ENCODE measurements at places on chromosomes 16 and 17.
A peak's percentile ranks its signal among the peaks of the same experiment; 100 is the strongest.

DNA sequence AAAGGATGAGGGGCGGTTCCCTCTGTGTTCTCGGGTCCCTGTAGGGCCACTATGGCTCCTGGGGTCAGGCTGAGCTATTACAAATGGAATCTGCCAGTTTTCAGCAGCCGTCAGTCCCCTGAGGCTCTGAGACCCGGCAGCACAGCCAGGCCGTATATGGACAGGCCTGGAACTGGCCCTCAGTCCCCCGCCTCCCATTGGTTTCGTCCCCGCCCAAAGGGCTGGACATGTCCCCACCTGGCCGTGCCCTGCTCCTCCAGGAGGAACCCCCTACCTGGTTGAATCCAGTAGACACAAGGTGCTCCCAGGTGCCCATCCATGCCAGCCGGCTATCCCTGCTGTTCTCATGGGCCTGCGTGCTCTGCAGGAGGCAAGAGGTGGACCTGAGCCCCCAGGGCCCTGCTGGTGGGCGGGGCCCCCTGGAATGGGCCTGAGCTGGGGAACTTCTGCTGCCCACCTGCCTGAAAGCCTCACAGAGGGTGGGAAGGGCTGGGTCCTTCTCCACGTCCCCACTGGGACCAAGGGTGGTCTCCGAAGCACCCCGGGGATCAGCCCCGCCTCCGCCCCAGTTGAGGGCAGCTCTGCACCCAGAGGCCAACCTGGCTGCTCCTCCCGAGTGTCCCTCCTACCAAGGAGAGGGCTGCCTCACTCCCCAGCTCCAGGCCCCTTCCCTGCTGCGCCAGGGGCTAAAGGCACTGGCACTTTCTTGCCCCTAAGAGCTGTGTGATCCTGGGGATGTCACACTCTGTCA lies 16.8 kb downstream of the VASN start:
- peak; percentile 85 for DNase-seq

DNA sequence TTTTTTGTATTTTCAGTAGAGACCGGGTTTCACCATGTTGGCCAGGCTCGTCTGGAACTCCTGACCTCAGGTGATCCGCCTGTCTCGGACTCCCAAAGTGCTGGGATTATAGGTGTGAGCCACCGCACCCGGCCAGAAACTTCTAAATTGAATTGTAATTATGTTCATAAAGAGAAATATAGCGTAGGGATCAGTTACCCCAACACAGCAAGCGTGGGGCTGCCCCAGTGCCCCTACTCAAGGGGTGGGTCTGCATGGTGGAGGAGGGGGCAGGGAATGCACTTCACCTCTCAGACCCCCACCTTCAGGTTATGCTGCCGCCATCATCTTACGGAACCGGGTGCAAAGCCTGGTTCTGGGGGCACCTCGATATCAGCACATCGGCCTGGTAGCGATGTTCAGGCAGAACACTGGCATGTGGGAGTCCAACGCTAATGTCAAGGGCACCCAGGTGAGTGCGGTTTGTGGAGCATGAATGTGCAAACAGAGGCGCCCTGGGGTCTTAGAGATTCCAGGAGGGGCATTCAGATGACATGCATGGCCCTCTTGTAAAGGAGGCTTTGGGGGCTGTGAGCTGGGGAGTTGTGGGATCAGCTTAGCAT lies 18.0 kb downstream of the ITGAM start:
- DNase-seq, result no peak

DNA sequence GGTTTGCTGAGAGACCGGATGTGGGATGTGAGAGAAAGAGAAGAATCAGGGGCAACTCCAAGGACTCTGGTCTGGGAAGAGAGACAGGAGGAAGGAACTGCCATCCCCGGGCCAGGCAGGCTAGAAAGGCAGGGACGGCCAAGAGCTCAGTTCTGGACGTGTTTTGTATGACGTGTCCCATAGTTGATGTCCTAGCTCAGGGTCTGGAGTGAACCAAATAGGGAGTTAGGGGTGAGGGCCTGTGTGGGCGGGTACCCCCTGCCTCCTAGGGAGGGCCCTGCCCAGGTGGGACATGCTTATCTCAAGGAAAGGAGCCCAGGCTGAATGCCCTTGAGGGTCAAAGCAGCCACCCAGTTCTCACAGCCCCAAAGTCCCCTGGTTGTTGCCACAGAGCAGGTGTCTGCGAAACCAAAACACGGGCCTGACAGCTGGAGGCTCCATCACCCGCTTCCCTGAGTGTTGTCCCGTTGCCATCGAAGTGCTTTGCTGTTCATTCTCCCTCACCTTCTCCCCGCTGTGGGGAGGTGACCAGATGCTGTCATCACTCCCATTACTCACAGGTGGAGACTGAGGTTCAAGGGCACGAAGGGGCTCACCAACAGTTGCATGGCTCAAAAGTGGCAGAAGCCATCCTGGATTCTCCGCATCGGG lies 7.5 kb downstream of the ABCC3 start:
- DNase-seq, result no peak

- no peak for DNase-seq
Measured at GRCh38 chr16:67474551-67475455, 6.2 kb downstream of the ATP6V0D1 start.

DNA sequence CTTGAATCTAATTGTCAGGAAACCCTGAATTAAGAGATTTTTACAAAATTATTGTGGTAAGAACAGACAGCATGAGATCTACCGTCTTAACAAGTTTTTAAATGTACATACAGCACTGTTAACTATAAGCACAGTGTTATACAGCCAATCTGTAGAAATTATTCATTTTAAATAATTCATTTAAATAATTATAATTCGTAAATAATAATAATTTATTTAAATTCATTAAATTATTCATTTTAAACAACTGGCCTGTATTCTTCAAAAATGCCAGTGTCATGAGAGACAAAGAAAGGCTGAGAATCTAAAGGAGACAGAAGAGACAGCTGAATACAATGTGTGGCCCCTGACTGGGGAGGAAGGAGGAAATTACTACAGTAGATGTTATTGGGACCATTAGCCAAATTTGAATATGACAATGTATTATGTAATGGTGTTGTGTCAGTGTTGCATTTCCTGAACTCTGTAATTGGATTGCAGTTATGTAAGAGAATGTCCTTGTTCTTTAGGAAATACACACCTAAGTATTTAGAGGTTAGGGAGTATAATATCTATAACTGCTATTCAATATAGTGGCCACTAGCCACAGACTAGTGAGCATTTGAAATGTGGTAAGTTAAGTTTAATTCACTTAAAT lies 2.3 kb downstream of the RSAD1 start:
- DNase-seq, result no peak

GRCh38 chr16:1470481-1471251 lies 4.2 kb downstream of the CLCN7 start:
- DNase-seq, result no peak

- no peak for DNase-seq
Measured at GRCh38 chr17:81373536-81374160, 21.6 kb upstream of the BAHCC1 start.

GRCh38 chr16:78385086-78385805 lies 285.8 kb downstream of the WWOX start:
- no peak for DNase-seq

GRCh38 chr17:39547713-39548478 lies 59.8 kb downstream of the NEUROD2 start:
- DNase-seq, result peak; percentile 76

DNA sequence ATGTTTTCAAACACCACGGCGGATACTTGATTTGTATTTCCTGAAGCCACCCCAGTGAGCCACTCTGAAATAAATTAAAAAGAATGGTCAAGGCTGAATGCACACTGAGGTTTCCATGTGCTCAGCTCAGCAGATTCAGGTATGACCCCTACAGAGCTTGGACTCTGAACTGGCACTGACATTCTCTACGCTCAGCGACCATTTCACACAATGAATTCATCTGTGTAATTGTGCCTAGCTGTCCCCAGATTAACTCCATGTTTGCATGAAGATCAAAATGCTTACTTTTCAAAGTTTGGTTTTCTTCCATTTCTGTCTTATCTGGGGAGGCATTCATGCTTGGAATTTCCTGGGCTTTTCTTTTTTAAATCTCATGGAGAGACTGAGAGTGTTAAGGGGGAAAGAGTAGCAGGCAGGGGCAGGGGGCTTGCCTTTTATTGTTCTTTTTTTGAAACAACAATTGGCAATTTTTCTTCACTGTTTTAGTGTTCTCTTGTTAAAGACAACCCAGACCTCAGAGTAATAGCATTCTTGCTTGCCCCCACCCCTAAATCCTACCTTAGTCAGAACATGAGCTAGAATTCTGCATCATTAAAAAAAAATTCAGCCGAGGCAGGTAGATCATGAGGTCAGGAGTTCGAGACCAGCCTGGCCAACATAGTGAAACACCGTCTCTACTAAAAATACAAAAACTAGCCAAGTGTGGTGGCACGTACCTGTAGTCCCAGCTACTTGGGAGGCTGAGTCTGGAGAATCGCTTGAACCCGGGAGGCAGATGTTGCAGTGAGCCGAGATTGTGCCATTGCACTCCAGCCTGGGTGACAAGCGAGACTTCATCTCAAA lies 85.5 kb upstream of the HNF1B start:
- no peak for DNase-seq

DNA sequence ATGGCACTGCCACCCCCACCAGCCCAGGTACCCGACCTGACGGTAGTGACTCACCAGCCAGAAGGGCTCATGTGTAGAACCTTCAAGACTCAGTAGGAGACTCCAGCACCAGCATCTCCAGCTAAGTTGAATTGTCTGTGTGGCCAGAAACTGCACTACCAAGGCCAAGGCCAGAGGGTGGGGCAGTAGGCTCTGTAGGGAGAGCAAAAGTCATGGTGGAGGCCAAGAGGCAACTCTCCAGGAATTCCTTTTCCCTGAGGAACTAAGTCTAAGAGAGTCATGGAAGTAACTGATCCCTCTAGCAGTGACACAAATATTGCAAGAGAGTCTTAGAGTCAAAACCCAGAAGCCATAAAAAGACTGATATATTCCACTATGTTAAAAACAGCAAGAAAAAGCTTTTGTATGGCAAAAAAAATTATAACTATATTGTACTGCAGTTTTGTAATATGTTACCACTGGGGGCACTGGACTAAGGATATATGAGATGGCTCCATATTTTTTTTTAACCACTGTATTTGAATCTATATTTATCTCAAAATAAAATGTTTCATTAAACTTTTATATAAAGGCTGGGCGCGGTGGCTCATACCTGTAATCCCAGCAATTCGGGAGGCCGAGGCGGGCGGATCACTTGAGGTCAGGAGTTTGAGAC lies 30.2 kb upstream of the GUCY2D start:
- DNase-seq, result peak; percentile 22

GRCh38 chr17:58756246-58757161 lies 850 bp downstream of the PPM1E start:
- DNase-seq, result peak; percentile 18

DNA sequence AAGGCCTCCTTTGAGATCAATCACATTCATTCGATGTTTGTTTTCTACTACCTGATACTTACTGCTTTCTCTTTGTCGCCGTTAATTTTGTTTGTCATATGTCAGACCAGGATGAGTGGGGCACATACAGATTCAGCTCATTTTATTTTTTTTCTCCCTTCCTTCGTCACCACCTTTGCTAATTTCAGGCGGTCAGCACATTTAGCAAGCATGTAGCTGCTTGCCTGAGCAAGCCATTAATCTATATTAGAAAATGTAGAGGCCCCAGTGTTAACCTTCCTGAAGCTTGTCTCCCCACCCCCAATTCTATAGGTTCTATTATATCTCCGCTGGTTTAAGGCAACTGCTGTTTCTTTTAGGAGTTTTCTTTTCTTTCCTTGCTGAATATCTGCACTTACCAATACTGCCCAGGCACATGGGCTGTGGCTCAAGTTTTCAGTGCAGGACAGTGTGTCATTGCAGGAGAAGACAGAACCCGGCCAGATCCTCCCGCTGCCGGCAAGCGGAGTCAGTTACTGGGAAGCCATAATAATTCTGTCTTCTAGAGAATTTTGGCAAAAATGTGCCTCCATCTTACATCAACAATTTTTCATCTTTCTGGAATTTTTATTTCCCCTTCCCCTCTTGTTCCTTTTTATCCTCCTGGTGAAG lies 714.3 kb downstream of the WWOX start:
- DNase-seq, result no peak

DNA sequence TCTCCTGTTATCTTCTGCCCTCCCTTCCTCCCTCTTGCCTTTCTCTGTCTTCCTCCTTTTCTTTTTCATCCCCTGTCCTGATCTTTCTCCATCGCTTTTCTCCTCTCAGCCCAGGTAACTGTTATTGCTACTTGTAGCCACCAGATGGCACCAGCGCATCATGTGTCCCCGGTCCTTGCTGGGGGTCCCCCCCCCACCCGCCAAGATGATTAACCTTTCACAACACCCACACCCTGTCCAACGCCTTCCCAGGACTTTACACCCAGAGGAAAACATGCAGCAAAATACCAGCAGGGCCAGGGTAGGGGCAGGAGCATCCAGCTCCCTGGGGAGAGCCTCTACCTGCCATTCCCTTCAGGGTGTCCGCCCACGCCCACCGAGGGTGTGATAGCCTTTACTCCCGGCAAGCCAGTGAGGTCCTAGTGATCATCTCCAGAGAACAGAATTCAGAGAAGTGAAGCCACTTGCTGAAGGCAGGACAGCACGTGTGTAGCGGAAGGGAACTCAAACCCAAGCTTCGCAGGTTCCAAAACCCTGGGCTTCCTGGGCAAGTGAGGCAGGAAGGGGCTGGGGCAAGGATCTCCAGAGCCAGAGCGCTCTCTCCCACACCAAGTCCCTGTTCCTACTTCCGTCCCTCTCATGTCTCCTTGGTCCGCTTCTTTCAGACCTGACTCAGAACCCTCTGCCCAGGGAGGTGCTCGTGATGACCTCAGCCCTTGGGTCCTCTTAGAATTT lies 13.4 kb upstream of the TAC4 start:
- peak; percentile 72 for DNase-seq

DNA sequence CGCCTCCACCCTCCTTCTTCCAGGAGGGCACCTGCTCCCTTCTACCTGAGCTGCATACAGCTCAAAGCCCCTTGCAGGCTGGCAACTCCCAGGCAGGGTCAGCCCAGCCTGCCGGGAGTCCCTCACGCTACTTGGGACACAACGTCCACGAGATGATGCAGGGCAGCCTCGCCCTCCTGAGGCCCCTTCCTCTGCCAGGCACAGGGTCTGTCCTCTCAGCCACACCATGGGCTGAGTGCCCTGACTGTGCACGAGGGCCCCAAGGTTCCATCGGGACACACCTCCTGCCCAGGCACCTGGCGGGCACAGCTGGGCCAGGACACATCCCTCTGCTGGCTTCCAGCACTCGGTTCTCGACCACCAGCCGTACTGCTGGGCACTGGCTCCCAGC lies 30.9 kb upstream of the ZC3H18 start:
- DNase-seq, result no peak

DNA sequence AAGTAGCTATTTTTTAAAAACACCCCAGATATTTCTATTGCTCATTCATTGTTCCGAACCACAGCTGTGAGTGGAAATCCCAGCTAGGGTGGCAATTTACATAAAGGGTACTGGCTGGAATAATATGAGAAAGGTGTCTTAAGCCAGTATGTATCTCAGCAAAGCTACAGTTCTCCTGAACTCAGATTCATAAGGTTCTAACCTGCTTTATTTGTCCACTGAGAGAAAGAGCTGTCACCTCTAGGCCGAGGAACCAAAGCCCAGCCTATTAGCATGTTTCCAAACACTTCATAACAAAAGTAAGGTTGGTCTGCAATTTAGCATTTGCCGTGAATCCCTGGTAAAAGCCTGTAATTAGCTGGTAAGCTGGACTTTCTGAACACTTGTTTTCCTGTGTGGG lies 57.0 kb upstream of the CLEC19A start:
- DNase-seq, result no peak

GRCh38 chr16:81466356-81466980 lies 21.9 kb downstream of the CMIP start:
- no peak for DNase-seq
